ENCODE measurements at places on chromosomes 6 and 20.

GRCh38 chr6:32857156-32857891, 3.3 kb downstream of the PSMB9 start:
- DNase-seq, result no peak

- DNase-seq, result no peak
Measured at GRCh38 chr20:53568351-53568750, 25.3 kb downstream of the ZNF217 start.

GRCh38 chr20:51628533-51629398, 86.2 kb upstream of the NFATC2 start:
- DNase-seq, result no peak

DNA sequence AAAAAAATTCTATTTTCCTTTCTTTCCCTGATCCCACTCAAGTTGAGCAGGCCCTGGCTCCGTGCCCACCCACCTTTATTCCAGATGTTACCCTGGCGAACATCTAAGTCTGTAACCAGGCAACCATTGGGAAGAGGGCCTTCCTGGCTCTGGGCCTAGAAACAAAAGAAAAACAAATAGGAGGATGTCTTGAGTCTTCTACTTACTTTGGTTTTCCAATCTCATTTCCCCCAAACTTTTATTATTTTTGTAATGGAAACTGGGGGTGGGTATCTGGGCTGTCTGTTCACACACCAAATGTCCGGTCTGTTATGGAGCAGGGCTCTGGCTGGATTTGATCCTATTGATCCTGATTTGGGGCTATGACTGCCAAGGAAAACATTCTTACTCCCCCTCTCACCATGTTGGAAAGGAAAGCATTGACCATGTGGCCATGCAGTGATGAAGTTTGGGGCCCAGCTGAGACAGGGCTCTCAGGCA, 744.1 kb downstream of the DHX35 start:
- no peak for DNase-seq

GRCh38 chr20:38926934-38927616, 858 bp downstream of the FAM83D start:
- no peak for DNase-seq

DNA sequence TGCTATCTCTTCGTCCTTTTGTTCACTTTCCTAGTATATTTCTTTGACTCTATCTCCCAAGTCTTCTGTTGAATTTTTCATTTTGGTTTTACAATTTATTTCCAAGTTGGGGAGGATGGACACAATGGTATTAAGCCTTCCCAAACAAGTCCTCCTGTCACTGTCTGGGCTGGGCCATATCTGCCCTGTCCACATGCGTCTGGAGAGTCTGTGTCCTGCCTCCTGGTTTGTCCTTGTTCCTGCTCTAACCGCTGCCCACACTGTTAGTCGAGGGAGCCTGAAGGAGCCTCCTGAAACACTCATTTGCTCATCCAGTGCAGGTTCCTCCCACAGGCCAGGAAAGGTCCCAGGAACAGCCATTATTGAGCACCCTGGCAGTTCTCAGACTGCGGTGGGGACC, 17.1 kb downstream of the MYT1 start:
- no peak for DNase-seq

DNA sequence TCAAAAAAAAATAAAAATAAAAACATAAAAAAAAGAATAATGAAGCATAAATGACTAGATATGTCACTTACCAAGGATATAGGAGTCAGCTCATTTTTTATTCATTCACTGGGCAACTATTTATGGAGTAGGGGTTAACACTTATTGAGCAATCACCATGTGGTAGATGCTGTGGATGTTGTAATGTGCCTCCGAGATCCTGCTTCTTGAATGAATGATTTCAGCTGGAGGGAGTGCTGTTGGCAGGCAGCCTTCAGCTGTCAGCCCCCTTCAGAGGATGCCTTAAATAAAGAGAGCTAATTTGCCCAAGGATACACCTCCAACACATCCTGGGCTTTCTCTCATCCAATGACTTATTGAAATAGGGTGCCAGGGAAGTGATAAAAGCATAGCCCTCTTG, 229.5 kb upstream of the DTNBP1 start:
- no peak for DNase-seq

- no peak for DNase-seq
Measured at GRCh38 chr6:160428818-160429619, 80.8 kb downstream of the SLC22A3 start.

DNA sequence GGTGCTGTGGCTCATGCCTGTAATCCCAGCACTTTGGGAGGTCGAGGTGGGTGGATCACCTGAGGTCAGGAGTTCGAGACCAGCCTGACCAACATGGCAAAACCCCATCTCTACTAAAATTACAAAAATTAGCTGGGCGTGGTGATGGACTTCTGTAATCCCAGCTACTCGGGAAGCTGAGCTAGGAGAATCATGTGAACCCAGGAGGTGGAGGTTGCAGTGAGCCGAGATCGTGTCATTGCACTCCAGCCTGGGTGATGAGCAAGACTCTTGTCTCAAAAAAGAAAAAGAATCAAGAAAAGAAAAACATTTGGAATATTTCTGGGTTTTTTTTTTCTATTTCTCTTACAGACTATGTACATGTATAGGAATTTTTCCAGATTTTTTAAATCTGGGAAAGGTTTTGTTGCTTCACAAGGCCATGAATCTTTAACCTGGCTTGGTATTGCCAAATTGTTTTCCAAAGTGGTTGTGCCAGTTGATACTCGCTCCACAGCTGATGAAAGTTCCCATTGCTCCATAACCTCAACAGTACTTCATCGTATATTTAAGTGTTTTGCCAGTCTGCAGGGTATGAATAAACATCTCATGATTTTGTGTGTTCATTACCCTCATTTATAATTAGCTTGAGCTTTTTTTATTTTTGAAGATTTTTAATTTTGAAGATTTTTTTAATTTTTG, 33.5 kb downstream of the RNF217 start:
- no peak for DNase-seq

DNA sequence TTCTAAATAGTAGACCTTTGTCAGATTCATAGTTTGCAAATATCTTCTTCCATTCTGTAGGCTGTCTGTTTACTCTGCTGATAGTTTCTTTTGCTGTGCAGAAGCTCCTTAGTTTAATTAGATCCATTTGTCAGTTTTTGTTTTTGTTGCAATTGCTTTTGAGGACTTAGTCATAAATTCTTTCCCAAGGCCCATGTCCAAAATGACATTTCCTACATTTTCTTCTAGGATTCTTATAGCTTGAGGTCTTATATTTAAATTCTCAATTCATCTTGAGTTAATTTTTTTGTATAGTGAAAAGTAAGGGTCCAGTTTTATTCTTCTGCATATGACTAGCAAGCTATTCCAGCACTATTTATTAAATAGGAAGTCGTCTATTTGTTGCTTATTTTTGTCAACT, 287.0 kb downstream of the PACRG start:
- no peak for DNase-seq

DNA sequence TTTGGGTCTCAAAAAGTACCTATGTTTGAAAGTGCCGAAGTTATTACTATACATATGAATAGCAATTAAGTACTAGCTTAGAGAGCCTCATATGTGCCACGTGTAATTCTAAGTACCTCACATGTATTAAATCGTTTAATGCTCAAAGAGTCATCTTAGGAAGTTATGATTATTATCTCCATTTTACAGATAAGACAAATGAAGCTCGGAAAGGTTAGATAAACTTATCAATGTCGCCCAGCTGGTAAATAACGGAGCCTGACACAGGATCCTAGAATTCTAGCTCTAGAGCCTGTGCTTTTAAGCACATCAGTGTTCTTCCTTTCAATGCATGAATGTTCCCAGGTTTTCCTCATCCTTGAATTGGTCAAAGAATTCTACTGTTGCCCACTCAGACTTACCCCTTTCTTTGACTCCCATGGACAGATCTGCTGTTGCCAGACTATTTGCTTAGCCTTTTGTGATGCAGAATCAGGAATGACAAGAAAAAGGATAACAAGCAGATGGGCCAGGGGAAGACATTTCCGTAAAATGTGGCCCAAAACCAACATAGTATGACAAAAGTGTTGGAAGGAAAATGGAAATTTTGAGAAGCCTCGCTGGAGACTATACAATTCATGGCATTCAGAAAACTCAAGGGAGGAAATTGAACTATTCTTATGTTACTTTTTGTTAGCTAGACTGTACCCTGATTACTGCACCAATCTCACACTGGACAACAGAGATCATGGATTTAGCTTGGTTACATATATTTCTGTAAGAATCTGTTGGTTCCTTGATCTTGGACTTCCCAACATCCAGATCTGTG, 237.1 kb upstream of the CITED2 start:
- no peak for DNase-seq

- no peak for DNase-seq
Measured at GRCh38 chr6:6840831-6841291, 252.3 kb downstream of the LY86 start.

DNA sequence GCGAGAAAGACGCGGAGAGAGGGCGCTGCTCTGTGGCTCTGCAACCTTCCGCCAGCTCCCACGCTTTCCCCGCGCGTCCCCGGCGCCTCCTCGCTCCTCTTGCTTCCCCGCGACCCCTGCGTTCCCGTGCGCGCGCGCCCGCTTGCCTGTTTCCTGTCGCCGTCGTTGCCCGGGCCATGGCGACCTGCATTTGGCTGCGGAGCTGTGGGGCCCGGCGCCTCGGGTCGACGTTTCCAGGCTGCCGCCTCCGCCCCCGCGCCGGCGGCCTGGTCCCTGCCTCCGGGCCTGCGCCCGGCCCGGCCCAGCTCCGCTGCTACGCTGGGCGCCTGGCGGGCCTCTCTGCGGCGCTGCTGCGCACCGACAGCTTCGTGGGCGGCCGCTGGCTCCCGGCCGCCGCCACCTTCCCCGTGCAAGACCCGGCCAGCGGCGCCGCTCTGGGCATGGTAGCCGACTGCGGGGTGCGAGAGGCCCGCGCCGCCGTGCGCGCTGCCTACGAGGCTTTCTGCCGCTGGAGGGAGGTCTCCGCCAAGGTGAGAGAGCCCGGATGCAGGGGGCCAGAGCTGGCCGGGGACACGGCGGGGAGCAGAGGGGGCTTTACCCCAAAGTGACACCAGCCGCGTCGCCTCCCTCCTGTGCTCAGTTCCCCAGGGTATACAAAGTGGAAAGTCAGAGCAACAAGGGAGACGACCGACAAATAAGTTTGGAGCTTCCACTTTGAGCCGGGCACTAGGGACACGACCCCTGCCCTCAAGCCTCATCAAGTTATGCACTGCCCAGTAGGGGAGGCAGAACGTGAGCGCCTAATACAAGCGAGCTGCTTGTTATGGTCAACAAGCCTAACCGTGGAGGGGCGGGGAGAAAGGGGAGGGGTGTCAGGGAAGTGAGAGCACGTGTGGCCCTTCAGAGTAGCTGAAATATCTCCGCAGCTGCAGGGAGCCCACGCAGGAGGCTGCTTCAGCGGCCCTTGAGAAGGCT, at the start of gene ALDH5A1:
Gene ALDH5A1, plus strand, starts transcription at position 149 of the 975 bp plus-strand sequence. Its CDS starts 28 bp downstream, at position 177.
- DNase-seq, result peak; percentile 38

GRCh38 chr6:56525974-56526789, 116.5 kb downstream of the DST start:
- DNase-seq, result no peak

- DNase-seq, result no peak
Measured at GRCh38 chr6:82602776-82603175, 239.2 kb downstream of the TPBG start.

GRCh38 chr20:57650756-57651483, 30.7 kb upstream of the ZBP1 start:
- DNase-seq, result no peak

DNA sequence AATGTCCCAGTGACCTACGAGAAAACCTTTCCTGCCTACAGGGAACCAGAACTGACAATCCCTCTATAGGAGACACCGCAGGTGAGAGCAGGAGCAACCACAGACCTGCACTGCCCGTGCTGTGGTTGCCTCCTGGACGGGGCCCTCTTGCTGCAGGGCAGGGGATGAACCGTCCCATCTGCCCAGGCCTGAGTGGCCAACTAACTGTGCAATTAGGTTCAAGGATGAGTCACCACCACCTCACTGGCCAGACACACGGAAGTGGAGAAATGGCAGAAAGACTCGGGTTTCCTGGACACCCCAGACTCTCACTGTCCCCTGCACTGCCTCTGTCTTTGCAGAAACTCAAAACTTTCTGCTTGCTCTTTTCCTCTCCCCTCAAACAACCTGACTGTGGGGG, 13.8 kb upstream of the HLA-G start:
- DNase-seq, result peak; percentile 10

DNA sequence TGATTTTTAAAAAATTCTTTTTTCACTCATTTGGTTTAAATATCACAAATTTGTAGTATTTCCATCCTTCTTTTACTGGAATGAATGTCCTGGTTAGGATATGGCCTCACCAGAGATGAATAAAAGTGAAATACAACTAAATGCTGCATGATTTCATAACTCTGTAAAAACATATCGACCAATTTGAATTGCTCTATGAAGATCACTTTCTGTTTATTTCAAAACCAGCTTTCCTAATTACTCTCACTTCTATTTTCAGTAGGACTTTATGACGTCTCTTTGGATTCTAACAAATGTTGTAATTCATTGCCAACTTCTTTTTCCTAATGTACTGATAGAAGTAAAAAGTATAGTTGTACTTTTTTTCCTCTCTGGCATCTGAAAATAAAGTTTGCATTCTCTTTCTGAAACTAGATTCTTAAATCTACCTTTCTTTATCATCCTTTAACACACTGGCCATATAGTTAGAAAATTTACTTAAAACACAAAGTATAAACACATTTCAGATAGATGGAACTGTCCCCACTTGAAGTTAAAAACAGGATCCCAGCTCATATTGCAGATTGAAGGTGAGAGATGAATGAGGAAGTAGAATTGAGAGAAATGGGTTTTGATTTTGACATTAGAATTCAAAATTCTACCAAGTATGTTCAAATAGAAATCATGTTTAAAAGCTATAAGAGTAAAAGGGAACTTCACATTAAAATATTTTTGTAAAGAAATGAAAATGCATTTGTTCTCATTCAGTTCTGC, 40.3 kb upstream of the IL20RA start:
- DNase-seq, result no peak

DNA sequence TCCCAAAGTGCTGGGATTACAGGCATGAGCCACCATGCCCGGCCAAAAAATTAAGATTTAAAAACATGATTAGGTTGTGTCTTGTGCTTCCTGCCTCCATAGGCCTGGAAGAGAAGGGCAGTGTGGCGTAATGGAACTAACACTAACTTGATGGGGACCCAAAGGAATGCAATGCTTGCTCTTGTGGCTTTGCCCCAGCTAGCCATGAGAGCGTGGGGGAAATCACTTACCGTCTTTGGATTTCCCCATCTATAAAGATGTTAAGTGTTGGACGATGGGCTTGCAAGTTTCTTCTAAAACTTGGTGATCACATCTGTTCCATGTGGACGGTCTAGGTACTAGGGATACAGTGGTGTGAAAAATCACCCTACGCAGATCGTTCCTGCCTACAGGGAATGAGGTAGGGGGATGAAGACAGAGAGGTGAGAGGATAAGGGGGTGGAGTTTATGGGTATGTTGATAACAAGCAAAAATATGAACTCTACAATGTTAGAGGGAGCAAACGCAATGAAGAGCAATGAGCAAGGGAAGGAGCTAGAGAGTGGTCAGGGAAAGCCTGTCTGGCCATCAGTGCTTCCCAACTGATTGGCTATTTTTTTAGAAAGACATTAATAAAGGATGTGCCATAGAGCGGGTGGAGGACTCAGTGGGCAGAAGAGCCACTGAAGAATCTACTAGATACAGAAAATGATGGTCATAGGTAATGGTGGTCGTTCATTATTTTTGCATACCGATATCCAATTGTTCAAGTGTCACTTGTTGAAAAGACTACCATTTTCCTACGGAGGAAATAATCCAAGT, 165.2 kb downstream of the BCAS1 start:
- DNase-seq, result no peak
